Muscle of arm (tissue), 14 donors: ENCODE measurements at places on chromosomes 12 and 14. TPM values are rescaled to one million over a fixed set of nuclear protein-coding genes. Genes with fewer than 3 reads are reported as not detected.

- no peak for DNase-seq
Observed at GRCh38 chr14:69139743-69140142, 13.2 kb downstream of the DCAF5 start.

- no peak for DNase-seq
Observed at GRCh38 chr14:23883684-23884540, 69.7 kb upstream of the DHRS4 start.

- no peak for DNase-seq
Observed at GRCh38 chr12:71041476-71041875, 116.3 kb downstream of the TSPAN8 start.

DNA sequence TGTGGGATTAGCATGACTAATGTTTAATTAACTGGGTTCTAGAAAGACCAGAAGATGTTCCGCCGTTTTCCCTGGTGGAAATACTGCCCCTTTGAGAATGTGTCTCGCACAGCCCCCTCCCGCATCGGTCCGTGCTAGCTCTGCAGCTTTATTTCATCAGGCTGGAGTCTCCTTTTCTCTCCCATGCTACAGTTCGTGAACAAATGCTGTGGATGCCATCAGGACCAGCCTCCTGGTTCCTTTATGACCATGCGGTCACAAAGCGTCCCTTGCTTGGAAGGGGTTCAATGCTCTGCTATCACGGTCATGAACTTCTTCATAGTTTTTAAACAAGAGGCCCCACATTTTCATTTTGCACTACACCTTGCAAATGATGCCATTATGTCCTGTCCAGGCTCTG is 157.7 kb upstream of the TMEM132C start:
- DNase-seq = no peak

DNA sequence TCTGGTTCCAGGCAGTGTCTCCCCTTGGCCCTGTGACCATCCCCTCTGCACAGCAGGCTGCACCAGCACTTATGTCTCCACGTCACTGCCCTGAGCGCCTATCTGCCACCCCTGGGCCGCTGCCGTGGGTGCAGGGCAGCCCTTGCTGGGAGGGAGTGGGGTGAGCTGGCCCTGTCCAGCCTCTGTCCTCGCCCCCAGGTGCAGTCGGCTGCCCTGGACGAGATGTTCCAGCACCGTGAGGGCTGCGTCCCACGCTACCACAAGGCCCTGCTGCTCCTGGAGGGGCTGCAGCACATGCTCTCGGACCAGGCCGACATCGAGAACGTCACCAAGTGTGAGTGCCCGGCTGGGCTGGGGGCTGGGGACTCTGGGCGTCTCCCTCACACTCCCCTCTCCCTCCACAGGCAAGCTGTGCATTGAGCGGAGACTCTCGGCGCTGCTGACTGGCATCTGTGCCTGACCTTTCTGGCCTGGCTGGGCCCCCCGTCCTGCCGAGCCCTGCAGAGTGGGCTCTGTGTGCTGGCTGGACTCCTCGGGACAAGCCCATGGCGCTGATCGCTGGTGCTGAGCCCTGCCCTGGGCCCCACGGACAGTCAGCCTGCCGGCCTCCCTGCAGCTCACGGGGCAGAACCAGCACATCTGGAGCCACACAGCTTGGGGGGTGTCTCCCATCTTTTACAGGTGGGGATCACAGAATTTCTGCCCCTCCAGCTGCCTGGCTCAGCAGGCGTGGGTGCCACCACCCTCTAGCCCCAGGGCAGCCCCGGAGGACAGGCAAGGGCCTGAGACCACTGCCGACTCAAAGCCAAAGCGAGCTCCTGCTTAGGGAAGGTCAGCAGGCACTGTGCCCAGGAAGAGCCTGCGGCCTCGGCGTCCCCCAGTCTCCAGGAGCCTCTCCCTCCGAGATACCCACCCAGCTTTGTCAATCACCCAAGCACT is 7.9 kb upstream of the PUS1 start:
- no peak for DNase-seq

DNA sequence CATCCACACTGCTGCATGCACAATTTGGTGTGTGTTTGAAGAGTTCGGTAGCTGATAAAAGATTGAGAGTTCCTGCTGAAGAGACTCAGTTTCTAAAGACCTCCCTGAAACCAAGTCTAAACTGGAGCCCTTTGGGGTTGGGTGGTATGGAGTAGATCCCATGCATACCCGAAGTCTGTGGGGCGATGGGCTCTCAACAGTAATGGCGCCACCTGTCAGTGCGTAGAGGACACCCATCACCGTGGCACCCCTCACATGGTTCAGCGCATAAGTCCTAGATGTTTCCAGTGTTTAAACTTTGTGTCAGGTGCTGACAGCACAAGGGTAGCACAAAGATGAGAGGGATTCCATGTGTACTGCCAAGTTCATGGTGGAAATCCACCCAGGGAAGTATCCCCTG is 85.9 kb downstream of the ESR2 start:
- DNase-seq = no peak

SAMD15 gene
- 0.35 TPM for polyA plus RNA-seq

VRTN gene
- polyA plus RNA-seq = 0.26 TPM

GALNT8 gene
- 4.0 TPM for polyA plus RNA-seq
